ENCODE measurements at places on chromosomes 3 and 15.

GRCh38 chr3:9863058-9863772, 16.8 kb downstream of the CIDEC start:
- no peak for DNase-seq

- no peak for DNase-seq
Measured at GRCh38 chr3:58009749-58010535, 1.7 kb downstream of the FLNB start.

DNA sequence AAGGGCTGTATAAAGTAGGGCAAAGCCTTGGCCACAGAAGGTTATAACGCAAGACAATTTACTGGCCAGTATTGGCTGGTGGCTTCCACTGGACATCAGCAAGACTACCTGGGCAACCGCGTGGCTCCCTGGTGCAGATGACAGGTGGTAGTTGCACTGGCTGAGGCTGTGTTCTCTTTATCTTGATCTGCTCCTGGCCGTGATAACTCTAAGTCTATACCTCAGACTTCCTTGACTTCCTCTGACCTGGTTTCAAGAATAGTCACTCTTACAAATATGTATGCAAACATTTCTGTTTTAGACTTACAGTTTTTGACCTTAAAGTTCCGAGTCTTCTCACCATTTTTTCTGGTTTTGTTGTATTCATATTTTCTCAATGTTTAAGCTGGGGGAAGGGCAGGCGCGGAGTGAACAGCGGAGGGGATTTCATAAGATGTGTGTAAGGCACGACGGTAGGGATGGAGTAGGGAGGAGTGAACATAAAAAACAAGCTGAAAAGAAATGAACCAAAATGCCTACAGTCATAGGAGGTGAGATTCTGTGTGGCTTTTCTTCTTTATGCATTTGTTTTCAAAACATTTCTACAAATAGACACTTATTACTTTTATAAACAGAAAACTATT, 15.2 kb upstream of the TMEM212 start:
- DNase-seq = no peak

GRCh38 chr3:129482721-129483120, 42.7 kb downstream of the IFT122 start:
- DNase-seq = no peak

DNA sequence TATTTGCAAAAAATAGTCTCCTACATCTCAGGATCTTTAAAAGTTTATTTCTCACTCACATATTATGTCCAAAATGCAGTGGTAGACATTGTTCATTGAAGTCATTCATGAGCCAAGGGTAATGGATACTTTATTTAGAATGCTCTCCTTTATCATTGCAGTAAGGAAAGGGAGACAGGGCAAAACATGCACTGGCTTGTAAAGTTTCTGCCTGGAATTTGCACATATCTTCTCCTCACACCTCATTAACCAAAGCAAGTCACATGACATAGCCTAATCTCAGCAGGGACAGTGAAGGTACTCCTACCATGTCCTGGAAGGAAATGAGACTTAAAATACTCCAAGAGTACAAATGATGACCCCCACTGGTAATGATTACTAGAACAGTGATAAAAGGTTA, 333.7 kb upstream of the EPHA3 start:
- no peak for DNase-seq

DNA sequence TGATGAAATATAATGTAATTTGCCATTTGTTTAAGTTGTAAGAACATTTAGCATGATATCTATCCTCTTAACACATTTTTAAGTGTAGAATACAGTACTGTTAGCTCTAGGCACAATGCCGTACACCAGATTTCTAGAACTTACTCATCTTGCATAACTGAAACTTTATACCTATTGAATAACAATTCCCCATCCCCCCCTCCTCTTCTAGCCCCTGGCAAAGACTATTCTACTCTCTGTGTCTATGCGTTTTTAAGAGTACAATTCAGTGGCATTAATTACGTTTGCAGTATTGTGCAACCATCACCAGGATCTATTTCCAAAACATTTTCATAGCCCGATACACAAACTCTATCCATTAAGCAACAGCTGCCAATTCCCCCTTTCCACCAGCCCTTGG, 261.7 kb downstream of the PLOD2 start:
- no peak for DNase-seq

DNA sequence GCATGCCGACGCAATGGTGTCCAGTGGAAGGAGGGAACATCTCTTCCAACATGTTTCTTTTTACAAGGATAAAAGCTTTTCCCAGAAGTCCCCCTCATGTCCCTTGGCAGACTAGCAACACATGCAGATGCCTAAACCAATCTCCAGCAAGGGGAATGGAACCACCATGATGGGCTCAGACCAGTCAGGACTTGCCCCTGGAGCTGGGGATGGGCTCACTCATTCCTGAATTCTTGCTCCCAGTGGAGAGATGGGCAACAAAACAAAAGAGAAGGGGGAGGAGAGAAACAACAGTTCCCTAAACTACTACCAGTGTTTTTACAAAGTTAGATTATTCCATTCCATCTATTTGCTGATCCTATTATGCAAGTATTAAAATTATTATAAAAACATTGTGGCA, 76.8 kb upstream of the OXTR start:
- no peak for DNase-seq

GRCh38 chr3:115151921-115152320, 4.8 kb upstream of the ZBTB20 start:
- no peak for DNase-seq

GRCh38 chr3:46986782-46987310, 7.4 kb downstream of the NBEAL2 start:
- no peak for DNase-seq

GRCh38 chr15:80611543-80612080, 83.5 kb upstream of the ABHD17C start:
- no peak for DNase-seq

DNA sequence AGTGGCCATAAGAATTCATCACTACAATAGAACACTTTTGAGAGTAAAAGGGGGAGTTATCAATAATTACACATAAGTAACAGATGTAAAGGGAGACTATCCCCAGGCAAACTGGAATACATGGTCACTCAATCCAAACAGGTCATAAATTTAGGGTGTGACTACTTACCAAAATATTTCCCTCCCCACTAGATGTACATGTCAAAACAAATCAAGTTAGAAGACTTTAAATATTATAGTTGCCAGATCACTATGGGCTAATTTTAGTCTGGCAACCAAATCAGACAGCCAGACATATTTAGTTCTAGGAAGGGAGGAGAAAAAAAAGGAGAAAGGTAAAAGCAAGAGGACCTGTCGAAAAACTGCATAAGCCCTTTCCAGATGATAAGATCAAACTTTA, 23.1 kb downstream of the SLC24A5 start:
- DNase-seq = no peak

GRCh38 chr3:151166161-151166560, 36.9 kb downstream of the GPR171 start:
- no peak for DNase-seq

GRCh38 chr3:110165753-110166152, 828.4 kb upstream of the DPPA4 start:
- no peak for DNase-seq

DNA sequence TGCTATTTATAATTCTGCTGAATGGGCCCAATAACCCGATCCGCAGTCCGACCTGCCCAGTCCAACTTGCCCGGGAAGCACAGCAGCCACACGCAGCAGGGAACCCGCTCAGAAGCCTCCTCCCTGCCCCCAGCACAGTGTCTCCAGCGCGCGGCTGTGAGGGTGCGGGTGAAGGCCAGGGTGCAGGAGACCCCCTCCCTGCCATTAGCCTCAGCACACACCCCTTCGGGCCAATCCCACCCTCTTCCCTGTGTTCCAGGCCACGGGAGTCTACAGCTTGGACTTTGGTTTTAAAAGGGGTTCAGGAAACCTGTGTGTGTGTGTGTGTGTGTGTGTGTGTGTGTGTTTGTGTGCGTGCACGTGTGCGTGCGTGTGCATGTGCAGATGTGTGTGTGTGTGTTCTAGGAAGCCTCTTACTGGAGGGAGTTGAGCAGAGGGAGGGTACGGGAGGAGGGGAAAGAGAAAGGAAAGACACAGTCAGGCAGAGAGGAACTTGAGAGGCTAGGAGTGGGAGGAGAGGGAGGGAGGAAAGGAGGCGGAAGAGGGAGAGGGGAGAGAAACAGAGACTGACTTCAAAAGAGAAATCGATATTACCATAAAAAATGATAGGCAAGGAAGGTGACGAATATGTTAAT, 34.2 kb downstream of the ATP2B2 start:
- DNase-seq = no peak

GRCh38 chr3:168860592-168860991, 764.9 kb upstream of the GOLIM4 start:
- DNase-seq = no peak
